Stimulated activated CD4-positive, alpha-beta T cell treated with anti-CD3 and anti-CD28 coated beads, Interleukin-12 subunit alpha, Interleukin-12 subunit beta, amount 100 ng/mL, for 24 hours (primary cell): ENCODE measurements at places on chromosomes 13 and 19.
A peak's percentile ranks its signal among the peaks of the same experiment; 100 is the strongest.

DNA sequence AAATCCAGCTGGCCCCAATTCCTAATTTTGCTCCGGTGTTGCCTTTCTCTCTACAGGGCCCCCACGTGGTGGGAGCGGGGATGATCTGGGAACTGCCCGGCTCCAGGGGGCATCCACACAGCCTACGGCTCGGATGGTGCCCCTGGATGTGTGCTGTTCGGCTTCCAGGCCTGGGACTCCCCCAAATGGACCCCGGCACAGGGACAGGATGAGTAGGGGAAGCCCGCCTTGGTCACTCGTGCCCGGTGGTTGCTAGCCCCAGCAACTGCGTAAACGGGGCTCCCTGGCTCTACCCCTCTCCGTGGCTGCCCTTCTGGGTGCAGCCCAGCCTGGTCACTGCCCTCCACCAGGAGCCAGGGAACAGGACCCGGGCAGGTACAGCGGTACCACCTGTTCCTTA, 111.5 kb downstream of the TEX26 start:
- no peak for DNase-seq

- DNase-seq, result no peak
These were observed 43.2 kb downstream of the ZNF331 start for GRCh38 chr19:53580871-53581835.

GRCh38 chr19:18000915-18001776, 6.8 kb upstream of the ARRDC2 start:
- DNase-seq, result peak; percentile 69

GRCh38 chr19:43768273-43769050, 12.3 kb downstream of the KCNN4 start:
- no peak for DNase-seq

- no peak for DNase-seq
These were observed 5.4 kb upstream of the CDC37 start for GRCh38 chr19:10408511-10409283.

DNA sequence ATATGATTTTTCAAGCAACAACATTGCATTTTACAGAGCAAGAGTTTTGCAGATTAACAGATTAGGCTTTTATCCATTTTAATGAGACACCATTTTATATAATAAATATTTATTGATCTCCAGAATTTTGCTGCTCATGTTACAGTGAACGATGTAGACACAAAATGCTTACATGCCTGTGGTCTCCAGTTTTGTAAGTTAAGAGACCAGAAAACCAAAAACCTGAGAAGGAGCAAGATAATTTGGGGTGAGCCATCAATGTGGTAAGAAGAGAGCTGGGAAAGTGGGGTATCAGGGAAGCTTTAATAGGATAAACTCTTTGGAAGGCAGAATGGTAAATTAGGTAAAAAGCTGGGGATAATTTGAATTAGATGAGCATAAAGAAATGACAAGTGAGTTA, 2100.5 kb upstream of the PCDH20 start:
- no peak for DNase-seq

- DNase-seq, result no peak
These were observed 12.6 kb upstream of the ZNF414 start for GRCh38 chr19:8526345-8527091.

- DNase-seq, result no peak
These were observed 37.6 kb downstream of the ARHGEF18 start for GRCh38 chr19:7386308-7386707.

DNA sequence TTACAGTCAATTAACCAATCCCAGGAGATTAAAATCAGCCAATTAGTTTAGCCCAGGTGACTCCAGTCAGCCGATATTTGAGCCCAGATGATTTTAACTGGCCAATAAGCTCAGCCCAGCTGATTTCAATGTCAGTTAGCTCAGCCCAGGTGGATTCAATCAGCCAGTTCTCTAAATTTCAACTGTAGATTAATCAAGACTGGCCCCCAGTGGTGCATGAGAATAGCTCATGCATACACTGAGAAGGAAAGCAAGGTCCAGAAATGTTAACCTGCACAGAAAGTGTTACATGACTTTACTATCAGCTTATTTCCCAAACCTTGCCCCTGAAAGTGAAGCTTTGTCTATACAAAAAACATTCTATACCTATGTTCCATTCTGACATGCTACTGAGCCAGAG, 55.4 kb upstream of the ZNF724 start:
- no peak for DNase-seq

GRCh38 chr13:26864576-26864975, 104.0 kb upstream of the GPR12 start:
- no peak for DNase-seq

GRCh38 chr13:97934590-97934989, 18.9 kb upstream of the IPO5 start:
- no peak for DNase-seq

- DNase-seq, result no peak
These were observed 835 bp downstream of the RSPH6A start for GRCh38 chr19:45814166-45814780.

- DNase-seq, result no peak
These were observed 74.4 kb downstream of the KCNRG start for GRCh38 chr13:50089633-50090032.

GRCh38 chr13:59834801-59835200, 328.9 kb downstream of the DIAPH3 start:
- DNase-seq, result no peak

DNA sequence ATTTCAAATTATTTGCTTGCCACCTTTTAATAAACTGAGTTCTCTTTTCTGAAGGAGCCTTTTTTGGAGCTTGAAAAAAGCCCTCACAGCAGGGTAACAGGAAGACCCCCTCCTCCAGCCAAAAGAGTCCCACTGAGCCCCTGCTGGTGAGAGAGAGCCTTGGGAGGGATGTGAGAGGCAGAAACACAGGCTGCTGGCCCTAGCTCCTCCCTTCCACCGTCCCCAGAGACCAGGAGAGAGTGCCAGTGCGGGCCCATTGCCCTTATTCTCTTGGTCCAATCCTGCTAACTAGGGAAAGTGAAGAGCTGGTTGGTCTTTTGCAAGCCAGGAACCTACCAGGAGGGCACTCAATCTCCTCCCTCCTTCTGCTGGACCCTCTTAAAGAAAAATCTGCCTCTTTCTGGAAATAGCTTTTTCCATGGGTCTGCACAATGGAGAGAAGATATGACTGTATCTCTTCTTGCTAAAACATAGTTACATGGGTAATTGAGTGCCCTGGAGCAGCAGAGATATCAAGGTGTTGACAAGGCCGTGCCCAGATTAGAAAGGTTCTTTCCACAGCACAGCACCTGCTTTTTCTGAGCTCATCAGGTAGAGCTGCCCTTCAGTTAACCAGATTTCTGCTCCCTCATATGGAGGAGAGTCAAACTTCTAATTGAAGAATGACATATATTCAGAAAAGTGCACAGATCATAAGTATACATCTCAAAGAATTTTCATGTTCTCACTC, 113.9 kb downstream of the LRCH1 start:
- no peak for DNase-seq

DNA sequence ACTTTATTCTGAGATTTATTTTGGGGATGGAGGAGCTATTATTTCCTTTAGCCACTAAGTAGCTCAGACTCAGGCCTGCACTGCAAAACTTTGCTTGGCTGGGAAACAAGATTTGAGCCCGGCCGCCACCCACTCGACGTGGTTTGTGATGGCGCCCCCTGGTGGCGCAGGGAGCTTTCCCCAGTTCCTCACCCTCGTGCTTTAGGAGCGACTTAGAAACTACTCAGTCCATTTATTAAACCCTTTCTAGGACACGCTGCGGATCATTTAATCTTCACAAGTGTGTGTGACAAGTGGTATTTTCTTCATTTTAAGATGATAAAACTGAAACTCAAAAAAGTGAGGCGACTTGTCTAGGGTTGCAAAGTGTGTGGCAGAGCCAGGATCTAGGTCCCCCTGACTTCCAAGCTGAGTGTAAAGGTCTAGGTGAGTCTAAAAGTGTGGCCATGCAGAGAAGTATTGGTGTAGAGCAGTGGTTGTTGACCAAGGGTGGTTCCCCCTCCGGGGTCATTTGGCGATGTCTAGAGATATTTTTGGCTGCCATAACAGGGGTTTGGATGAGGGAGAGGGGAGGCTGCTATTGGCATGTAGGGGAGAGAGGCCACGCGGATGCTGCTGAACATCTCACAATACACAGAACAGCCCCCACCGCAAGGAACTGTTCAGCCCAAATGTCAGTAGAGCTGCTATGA, 2.2 kb downstream of the CXCL17 start:
- peak; percentile 79 for DNase-seq

GRCh38 chr13:81686877-81687276, 1346.0 kb upstream of the SPRY2 start:
- DNase-seq, result no peak

DNA sequence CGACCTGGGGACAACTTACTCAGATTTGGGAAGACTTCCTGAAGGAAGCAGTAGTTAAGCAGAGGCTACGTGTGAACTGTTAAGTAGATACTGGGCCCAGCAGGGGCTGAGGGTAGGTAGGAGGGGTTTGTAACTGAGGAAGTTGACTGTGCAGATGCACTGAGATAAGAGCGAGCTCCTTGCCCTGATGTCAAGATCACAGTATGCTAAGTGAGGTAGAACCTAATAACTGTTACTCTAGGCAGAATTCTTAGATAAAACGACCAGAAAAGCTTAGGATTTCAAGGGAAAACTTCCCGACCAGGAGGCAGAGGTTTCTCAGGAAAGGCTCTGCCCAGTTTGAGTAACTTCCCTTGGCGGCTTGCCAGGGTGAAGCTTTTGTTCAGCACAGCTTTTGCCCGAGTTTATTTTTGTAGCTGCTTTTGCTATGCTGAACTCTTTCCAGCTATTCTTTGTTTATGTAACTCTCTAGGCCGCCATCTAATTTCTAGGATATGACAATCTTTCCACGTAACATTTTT, 632.1 kb downstream of the DIAPH3 start:
- DNase-seq, result no peak

DNA sequence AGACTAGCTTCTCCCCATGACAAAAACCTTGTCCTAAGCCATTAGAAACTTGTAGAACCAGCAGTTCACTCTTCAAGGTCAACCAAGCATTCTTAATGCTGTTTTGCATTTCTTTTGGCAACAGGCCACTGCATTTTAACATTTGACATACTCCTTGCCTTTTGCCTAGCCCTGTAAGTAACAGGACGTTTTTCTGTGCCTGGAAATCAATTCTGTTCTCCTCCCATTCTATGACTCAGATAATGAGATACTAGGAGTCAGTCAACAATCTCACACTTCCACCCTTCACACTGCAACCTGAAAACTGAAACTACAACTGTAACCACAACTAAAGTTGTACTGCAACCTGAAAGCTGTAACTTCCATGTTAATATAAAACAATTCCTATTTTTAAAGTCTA, 268.7 kb downstream of the MZT1 start:
- no peak for DNase-seq

- DNase-seq, result no peak
These were observed 5.5 kb upstream of the ZFP36 start for GRCh38 chr19:39401070-39401548.

DNA sequence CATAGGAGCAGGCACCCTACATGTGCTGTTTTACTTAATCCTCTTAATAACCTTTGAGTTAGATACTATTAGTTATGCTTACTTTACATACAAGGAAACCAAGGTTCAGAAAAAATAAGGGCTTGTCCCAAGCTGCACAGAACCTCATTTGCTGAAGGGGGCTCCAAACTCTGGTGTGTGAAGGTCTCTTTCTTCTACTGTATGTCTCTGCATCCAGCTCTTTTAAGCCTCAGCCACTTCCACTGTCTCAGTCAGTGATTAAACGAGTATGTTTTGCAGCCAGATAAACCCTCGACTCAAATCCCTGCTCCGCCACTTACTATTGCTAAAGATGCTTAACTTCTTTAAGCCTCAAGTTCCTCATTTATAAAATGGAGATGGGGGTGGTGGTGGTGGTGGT, 112.4 kb upstream of the WASF3 start:
- DNase-seq, result no peak

- no peak for DNase-seq
These were observed 21.8 kb downstream of the MRPS12 start for GRCh38 chr19:38952395-38953165.

- no peak for DNase-seq
These were observed 27.8 kb downstream of the AP1M1 start for GRCh38 chr19:16225279-16226183.

GRCh38 chr13:73596382-73596781, 537.6 kb downstream of the KLF5 start:
- DNase-seq, result no peak
